Activated T-helper 17 cell treated with anti-CD3 and anti-CD28 coated beads, Interleukin-2, amount 50 U/mL, for 72 hours (primary cell): ENCODE measurements at places on chromosomes 13 and 19. TPM values are rescaled to one million over a fixed set of nuclear protein-coding genes. Genes with fewer than 3 reads are reported as not detected.

DNA sequence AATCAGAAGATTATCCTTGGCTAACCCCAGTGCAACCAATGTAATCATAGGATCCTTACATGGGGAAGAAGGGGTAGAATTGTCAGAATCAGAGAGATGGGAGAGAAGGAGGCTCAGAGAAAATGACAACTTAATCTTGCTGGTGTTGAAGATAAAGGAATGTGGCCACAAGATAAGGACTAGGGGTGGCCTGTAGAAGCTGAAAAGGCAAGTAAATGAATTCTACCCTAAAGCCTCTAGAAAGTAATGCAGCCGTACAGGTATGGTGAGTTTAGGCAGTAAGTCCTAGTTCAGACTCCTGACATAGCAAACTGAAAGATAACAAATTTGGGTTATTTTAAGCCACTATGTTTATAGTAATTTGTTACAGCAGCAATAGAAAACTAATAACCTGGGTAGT lies 718.5 kb downstream of the SLITRK6 start:
- no peak for ATAC-seq

- ATAC-seq: no peak
These were observed 45.1 kb downstream of the PCDH20 start for GRCh38 chr13:61370520-61370919.

GRCh38 chr19:33840783-33841182 lies 44.1 kb downstream of the KCTD15 start:
- ATAC-seq: no peak

DNA sequence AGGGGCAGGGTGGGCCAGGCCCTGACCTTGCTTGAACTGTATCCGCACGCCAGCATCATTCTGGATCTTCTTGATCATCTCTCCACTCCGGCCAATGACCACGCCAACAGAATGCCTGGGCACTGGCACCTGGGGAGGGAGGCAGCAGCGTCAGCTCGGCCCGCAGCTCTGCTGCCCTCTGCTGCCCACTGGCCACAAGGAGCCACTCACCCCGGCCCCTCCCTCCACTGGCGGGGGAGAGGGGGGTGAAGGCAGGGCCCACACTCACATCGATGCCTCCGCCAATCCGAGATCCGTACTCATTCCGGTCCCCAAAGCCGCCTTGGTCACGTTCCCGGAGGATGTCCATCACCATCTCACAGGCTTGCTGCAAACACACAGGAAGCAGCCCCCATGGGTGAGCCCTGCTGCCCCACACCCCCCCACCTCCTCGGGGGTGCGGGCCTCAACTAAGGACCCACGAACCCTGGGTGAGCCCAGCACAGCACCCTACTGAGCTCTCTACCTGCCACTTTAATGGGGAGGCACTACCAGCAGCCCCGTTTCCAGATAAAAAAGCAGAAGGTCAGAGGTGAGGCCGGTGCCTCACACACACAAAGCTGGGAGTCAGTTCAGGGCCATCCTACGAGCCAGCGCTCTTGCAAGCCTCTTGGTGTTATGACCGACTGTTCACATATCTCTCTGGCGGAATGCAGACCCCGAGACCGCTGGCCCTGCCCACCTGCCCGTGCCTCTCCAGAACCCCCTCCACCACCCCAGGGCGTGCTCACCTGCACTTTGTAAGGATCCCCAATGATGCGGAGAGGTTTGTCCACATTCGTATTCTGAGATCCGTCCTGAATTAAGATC lies 6.7 kb downstream of the KHSRP start:
- ATAC-seq: no peak

DNA sequence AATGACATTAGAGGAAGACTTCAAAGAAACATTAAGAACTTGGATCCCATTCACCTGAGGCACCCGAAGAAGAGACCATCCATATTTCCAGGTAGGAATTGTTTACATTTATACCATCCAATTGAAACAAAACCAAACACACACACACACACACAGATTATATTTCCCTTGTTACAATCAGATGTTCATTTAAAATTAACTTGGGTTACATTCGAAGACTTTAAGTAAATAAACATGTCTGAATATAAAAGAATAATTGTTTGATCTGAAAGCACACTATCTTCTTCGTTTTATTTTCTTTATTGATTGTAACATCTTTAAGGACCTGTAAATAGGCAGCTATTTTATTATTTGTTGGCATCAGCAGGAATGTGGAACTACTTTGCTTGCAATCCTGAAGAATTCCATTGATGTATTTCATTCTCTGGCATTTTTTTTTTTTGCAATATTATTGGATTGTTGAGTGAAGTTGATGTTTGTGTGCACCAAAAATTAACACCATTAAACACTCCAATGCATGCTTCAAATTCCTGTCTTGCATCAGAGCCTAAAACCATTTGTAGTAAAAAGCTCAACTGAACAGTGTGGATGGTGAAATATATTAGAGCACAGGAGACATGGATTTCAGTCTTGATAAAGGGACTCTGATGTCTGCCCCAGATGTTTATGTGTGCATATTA lies 85.3 kb upstream of the FRY start:
- no peak for ATAC-seq

DNA sequence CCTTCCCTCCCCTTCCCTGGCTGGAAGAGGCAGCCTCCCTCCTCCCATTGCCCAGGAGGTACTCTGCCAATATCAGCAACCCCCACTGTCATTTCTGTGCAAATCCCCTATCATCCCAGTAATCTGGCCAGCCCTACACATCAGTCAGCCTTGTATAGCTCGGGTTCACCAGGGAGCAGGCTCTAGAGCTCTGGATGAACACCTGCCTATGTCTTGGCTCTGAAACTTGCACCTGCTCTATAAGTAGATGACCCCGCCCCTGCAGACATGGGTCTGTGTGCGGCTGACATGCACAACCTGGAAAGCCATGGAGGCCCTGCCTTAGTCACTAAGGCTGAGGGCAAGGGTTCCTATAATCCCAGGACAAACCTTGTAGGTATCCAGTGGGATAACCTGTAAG lies 1042.9 kb downstream of the UQCRFS1 start:
- no peak for ATAC-seq

- no peak for ATAC-seq
These were observed 373.1 kb downstream of the DIAPH3 start for GRCh38 chr13:59790626-59791025.

DNA sequence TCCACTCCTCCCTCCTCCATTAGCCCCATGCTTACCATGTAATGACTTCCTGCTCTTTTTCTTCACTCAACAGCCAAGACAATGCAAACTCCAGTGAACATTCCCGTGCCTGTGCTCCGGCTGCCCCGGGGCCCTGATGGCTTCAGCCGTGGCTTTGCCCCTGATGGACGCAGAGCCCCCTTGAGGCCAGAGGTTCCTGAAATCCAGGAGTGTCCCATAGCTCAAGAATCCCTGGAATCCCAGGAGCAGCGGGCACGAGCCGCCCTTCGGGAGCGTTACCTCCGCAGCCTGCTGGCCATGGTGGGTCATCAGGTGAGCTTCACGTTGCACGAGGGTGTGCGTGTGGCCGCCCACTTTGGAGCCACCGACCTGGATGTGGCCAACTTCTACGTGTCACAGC lies 2.9 kb upstream of the PPP1R37 start:
- ATAC-seq: no peak

GRCh38 chr19:42281827-42282762 lies 13.0 kb downstream of the CIC start:
- no peak for ATAC-seq

GRCh38 chr19:55034751-55035150 lies 3.3 kb downstream of the GP6 start:
- ATAC-seq: no peak

DNA sequence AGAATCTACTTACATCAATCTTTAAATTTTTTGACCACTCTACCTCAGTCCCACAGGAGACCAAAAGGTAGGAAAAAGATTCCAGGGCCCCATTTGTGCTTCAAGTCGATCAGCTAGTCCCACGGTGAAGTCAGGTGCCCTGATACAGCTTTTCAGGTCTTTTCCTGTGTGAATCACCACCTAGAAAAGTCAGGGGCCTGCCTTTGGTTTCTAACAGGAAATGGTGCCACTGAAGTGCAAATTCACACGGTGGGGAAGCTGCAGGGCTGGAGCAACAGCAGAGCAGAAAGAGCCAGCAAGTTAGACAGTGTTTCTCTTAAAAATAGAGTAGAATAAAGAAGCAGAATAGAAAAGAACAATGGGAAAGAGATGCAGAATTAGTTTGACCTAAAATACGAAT lies 107.5 kb downstream of the KLF12 start:
- peak; percentile 97 for ATAC-seq

DNA sequence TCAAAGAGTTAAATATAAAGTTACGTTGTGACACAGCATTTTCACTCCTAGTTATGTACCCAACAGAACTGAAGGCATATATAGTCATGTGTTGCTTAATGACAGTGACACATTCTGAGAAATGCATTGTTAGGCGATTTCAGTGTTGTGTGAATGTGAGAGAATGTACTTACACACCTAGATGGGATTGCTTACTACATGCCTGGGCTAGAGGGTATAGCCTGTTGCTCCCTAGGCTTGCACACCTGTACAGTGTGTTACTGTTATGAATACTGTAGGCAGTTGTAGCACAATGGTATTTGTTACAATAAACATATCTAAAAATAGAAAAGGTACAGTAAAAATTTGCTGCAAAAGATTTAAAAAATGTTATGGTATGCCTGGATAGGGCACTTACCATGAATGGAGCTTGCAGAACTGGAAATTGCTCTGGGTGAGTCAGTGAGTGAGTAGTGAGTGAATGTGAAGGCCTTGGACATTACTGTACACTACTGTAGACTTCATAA lies 89.2 kb downstream of the DHRS12 start:
- ATAC-seq: peak; percentile 88

GRCh38 chr13:111152844-111153243 lies 37.7 kb downstream of the ARHGEF7 start:
- ATAC-seq: no peak

- ATAC-seq: no peak
These were observed 47.4 kb downstream of the RCBTB2 start for GRCh38 chr13:48485432-48485831.

Gene MYO16
- total RNA-seq: not detected

Gene IGSF23
- not detected for total RNA-seq

Gene ZNF575
- total RNA-seq: 1.7 TPM

Gene WDR62
- total RNA-seq: 19.3 TPM

Gene NPAS1
- total RNA-seq: 0.42 TPM

Gene MCEMP1
- not detected for total RNA-seq
